ENCODE measurements at places on chromosomes 4 and X.

DNA sequence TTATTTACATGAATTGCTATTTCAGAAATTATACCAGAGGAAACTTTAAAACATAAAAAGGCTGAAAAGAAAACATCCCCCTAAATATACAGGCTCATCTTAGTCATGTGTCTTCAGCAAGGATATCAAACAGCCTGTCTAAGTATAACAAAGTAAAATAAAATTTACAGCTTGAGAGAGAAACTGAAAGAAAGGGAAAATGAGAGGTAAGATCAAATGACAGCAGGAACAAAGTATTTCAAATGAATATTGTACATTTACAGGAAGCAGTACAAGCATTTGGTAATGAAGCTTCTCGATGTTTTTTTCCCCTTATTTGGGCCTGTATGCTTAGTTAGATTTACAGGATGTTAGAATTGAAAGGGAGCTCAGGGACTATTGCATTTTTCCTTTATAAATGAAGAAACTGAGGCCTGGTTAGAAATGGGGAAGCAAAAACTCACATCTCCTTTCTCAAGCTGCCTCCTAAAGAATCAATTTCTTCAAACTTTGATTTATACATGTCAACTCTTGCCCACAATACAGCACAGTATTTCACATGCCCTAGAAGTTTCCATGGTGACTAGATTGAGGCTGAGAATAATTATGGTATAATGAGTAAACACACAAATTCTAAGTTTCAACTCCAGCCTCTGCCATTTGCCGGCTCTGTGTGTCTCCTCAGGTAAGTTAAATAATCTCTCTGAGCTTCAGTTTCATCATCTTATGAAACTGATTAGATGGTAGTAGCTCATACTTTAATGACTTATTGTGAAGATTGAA, 29.3 kb downstream of the DAPP1 start:
- DNase-seq: no peak

GRCh38 chr4:653080-653821, 20.8 kb downstream of the ATP5ME start:
- no peak for DNase-seq

DNA sequence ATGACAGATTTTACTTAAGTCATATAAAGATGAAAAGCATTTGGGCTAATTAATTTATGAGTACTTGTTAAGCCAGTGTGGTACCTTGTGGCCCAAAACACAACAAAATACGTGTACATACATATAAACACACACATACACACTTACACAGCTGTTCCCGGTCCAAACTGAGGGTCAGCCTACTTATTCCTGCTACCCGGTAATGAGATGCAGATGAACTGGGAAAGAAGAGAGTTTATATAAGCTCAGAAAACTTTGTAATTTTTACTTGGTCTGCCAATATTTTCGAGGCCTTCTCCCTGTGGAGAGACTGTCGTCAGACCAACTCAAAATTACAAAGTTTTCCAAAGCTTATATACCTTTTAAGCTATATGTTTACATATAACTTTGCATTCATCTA, 25.8 kb upstream of the PBDC1 start:
- DNase-seq: no peak

GRCh38 chr4:117357437-117357836, 272.1 kb upstream of the TRAM1L1 start:
- DNase-seq: no peak

GRCh38 chr4:140776556-140776955, 20.4 kb upstream of the TBC1D9 start:
- no peak for DNase-seq

DNA sequence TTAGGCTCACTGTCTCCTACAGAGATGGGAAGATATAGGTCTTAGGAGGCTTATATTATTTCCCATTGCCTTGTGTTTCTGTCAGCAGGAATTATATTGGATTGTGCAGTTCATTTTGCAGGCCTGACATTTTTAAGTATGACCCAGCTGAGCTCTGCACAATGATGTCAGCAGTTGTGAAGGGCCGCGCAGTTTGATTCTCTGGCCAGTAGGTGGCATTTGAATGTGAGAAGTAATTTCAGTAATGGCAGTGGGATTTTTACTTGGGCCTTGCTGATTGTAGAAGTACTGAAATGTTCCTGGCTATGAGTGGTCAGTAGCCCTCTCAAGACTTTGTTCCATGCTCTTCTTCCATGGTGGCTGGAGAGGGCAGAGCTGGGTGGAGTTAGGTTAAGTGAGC, 247.2 kb upstream of the MTMR8 start:
- DNase-seq: no peak

DNA sequence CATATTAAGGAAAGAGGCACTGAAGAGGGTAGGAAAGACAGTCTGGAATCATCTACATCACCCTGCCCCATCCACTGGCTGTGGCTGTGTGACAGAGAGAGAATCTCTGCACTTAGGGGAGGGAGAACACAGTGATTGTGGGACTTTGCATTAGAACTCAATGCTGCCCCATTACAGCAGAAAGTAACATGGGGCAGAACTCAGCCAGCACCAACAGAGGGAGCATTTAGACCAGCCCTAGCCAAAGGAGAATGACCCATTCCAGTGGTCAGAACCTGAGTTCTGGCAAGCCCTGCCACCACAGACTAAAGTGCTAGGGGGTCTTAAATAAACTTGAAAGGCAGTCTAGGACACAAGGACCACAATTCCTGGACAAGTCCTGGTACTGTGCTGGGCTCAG, 37.9 kb downstream of the ZNF330 start:
- no peak for DNase-seq

GRCh38 chr4:55670695-55671094, 34.6 kb upstream of the NMU start:
- DNase-seq: no peak

DNA sequence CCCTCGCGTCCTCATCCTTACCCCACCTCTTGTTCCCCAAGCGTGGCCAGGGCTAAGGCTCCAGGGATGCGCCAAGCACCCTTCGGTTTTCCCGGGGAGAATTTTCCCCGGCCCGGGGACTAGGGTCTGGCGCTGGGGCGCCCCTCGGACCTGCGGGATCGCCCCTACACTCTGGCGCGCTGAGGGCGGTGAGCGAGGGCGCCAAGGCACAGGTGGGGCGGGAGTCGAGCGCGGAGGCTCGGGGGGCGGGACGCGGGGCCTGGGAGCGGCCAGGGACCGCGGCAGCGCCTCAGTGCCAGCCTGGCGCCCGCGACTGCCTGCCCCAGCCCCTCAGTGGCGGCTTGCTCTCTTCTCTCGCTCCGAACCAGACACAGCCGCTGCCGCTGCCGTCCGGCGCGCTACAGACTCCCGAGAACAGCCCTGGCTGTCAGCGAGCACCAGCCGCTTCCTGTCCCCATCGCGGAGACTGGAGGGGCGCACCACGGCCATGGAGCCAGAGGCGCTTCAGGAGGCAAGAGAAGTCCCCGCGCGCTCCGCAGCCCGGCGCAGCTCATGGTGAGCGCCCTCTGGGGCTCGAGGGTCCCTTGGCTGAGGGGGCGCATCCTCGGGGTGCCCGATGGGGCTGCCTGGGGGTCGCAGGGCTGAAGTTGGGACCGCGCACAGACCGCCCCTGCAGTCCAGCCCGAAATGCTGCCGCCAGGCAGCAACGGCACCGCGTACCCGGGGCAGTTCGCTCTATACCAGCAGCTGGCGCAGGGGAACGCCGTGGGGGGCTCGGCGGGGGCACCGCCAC, at the start of gene DRD5:
Gene DRD5, plus strand, starts transcription at position 292 of the 793 bp plus-strand sequence. Its CDS starts 396 bp downstream, at position 688.
- no peak for DNase-seq

DNA sequence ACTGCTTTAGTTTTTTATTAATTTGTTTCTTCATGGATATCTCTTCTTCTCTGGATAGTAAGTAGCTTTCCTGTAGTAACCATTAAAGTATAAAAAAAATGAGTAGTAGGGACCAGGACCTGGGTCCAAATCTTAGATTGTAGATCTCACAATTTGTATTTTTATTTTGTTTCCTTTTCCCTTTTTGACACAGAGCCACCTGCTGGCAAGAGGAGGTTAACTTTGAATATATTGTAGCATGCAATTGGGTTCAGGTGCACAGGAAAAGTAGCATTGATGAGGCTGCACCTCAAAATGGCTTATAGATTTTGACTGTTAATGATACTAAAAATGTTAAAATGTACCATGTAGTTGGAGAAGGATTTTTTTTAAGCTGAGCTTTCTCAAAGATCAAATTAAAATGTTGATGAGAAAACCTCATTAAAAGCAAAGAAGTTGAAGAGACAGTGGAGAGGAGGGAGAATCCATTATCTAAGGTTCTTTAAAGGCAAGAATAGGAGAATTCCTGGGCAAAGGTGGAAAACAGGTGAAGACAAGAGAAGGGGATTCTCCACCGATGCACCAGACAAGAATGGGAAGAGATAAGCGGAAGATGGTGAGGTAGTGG, 48.3 kb upstream of the HPGDS start:
- no peak for DNase-seq

DNA sequence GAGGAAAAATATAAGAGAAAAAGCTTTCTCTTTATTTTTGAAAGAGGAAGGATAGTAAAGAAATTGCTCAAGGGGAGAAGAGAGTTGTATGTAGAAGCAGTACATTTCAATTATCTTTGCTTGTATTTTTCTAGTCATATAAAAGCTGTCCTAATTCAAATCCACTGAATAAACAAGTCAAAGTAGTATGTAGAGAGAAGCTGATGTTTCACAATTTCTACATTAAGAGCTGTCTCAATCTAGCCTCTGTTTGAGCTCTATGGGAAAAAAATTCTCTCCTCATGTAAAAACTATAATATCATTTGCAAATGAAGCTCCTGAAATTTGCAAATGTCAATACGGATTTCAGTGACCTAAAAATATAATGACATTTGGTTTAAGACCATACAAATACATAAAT, 52.6 kb downstream of the CHM start:
- DNase-seq: no peak

DNA sequence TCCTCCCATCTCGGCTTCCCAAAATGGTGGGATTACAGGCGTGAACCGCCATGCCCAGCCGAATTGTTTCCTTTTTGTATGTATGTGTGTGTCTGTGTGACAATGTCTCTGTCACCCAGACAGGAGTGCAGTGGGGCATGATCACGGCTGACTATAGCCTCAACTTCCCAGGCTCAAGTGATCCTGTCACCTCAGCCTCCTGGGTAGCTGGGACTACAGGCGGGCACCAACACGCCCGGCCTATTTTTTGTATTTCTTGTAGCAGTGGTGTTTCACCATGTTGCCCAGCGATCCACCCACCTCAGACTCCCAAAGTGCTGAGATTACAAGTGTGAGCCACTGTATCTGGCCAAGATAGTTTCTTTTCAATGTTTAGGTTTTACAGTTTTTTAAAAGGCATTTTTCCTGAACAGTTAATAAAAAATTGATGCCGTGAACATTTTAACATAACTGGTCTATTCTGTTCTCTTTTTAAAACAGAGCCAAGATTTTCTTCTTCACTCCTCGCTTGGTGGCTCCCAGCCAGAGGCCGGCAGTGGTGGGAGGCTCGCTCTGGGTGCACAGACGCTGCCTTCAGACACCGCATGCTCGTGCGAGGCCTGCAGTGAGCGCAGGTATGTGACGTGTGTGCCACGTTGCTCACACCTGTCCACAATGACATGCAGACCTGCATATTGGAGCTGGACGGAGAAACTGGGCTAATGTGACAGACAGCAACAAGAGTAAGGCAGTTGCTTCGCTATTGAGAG, 88.5 kb downstream of the FAM193A start:
- no peak for DNase-seq

DNA sequence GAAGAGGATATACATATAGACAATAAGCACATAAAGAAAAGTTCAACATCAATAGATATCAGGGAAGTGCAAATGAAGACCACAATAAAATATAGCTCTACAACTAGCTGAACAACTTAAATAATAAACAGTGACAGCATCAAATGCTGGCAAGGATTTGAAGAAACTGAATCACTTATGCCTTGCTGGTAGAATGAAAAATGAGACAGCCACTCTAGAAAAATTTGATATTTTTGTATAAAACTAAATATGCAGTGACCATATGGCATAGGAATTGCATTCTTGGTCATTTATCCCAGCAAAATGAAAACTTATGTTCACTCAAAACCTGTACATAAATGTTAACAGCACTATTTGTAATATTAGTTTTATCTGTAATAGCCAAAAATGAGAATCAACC, 1102.0 kb downstream of the C4orf33 start:
- no peak for DNase-seq

GRCh38 chr4:154998284-154998683, 210.2 kb upstream of the NPY2R start:
- no peak for DNase-seq

- DNase-seq: no peak
Observed at GRCh38 chrX:42497356-42497755, 280.6 kb downstream of the PPP1R2C start.
